ENCODE measurements at places on chromosomes 1 and 21.

GRCh38 chr21:34593423-34593822 lies 21.5 kb downstream of the RCAN1 start:
- no peak for DNase-seq

- no peak for DNase-seq
Measured at GRCh38 chr1:164682570-164682969, 123.6 kb downstream of the PBX1 start.

GRCh38 chr1:153428791-153429190 lies 12.5 kb downstream of the S100A7A start:
- DNase-seq: no peak

GRCh38 chr1:41958015-41958673 lies 39.4 kb upstream of the HIVEP3 start:
- no peak for DNase-seq

DNA sequence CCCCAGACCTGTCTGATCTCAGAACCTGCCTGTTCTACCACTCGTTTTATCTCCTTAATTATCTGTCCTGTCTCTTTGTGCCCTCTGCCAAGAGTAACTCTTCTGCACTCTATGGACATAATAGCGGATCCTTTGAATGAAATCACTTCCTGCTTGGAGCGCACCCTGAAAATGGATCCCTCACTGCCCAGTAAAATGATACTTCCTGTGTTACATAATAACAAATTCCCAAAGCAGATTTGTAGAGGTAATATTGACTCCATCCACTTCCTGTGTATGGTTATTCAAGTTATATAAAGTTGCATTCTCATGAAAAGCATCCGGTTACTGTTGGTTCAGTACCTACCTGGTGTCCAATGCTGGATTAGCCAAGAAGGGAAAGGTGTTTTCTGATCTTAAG lies 246.0 kb downstream of the TRABD2B start:
- no peak for DNase-seq

- DNase-seq: no peak
Measured at GRCh38 chr1:217721692-217722091, 90.5 kb downstream of the SPATA17 start.

- no peak for DNase-seq
Measured at GRCh38 chr1:236140705-236141446, 1.5 kb upstream of the GPR137B start.

- no peak for DNase-seq
Measured at GRCh38 chr1:100168051-100168450, 10.0 kb downstream of the LRRC39 start.

DNA sequence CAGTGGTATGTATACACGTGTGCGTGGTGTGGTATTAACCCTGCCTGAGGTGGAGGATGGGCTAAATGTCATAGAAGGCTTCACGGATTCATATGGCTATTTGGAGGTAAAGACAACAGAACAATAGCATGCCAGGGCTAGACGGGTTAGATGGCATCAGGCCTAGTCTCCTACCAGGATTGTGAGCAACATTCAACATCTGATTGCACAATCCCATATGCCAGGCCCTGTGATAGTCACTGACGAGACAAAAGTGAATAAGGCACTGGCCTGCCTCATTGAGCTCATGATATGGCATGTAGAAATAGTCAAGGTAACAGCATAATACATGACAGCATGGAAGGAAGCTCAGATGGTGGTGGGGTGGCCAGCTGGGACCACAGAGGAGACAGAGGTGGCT lies 167.1 kb upstream of the BEND5 start:
- DNase-seq: no peak

Data from activated T-helper 1 cell treated with anti-CD3 and anti-CD28 coated beads, Interleukin-2, amount 50 U/mL, for 16 hours (primary cell).